RPMI8226 (cell line): ENCODE measurements at places on chromosomes 6 and 20.
A peak's percentile ranks its signal among the peaks of the same experiment; 100 is the strongest.

DNA sequence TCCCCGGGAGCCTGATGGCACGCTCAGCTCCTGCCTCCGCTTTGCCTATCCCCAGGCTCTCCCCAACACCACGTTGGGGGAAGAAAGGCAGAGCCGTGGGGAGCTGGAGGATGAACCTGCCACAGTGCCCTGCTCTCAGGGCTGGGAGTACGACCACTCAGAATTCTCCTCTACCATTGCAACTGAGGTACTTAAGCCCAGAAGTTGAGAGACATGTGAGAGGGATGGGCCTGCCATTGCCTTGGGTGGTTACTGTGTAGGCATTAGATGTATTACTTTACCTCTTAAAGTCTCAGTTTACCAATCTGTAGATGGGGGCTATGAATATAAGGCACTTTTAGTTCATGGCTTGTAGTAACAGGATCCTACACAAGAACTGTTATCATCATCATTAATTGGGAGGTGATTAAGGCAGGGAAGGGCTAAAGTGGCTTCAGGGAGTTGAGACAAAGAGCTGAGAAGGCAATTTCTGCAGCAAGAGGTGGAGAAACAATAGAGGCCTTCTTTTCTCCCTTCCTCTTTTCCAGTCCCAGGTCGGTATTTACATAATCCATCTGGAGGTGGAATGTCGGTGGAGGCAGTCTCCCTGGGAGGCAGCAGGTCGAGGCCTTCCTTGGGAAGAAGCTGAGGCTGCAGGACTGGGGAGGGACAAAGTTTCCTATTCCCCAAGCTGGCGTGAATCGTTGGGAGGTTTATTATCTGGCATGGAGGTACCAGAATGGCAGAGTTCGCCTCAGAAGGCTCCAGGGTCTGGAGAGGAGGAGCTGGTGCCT, 691 bp downstream of the SLC22A7 start:
- no peak for DNase-seq

- DNase-seq = no peak
These were observed 166.1 kb upstream of the PRDM1 start for GRCh38 chr6:105920071-105920470.

DNA sequence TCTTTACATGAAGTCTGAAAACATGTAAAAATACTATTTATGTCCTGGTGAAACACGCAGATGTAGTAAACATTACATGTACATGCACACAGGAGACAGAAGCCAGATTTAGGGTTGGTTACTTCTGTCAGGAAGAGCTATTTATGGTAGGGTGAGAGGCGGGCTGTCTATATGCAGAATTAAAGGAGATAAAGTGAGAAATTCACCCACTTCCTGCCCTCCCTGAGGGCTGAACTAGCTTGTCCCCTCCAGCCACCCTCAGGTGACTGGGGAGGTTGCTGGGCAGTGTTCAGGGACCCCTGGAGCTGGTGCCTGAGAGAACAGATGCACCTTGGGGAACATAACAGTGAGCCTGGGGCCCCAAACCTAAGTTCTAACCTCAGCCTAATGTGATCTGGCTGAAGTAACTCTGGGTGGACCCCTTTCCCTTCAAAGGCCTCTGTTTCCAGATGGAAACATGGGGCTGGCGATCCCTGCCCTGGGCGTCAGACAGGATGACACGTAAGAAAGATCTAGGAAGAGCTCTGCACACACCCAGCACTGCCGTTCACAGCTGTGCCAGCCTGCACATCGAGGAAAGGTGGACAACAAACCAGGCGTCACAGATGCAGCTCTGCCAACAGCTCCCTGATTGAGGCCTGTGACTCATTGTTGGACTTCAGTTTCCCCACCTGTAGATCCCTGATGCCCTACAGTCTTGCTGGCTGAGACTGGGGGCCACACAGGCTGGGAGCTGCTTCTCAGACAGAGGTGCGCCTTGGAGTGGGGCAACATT, 1.3 kb downstream of the PI16 start:
- no peak for DNase-seq

GRCh38 chr6:170100046-170100445, 190.8 kb downstream of the DLL1 start:
- DNase-seq = no peak

DNA sequence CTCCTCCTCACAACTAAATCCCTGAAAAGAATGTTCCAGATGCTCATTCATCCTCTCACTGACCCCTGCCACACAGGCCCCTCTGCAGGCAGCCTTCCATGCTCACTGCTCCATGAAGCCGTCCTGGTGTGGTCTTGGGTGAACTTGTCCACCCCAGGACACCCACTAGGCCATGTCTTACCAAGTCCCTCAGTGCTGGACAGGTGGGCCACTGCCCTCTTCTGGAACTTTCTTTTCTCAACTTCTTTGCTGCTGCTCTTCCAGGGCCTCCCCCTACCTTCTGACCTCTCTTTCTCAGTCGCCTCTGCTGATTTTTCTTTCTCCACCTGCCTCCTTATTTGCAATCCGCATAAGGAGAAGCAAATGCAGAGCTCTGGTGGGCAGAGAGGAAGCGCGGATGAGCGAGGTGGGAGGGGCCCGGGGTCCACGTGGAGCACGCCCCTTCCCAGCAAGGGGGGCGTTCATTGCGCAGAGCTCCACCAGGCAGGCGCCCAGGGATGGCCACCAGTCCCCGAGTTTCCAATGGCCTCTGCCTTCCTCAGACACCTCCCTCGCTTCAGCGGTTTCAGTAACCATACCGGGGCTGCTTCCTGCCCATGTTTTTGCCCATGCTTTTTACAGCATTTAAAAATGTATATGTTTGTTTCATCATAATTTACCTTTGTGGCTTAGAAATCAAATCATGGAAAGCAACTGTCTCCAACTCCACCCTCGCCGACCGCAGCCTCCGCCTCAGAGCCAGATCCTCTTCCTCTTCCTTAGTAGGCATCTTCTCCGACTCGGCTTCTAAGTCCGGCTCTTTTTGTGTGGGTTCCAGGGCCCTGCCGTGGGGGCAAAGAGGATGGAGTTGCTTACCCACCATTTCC, 129.6 kb downstream of the ZDHHC14 start:
- no peak for DNase-seq

GRCh38 chr6:2187826-2188225, 57.6 kb downstream of the GMDS start:
- DNase-seq = no peak

GRCh38 chr6:23097566-23097965, 528.2 kb downstream of the HDGFL1 start:
- DNase-seq = no peak

DNA sequence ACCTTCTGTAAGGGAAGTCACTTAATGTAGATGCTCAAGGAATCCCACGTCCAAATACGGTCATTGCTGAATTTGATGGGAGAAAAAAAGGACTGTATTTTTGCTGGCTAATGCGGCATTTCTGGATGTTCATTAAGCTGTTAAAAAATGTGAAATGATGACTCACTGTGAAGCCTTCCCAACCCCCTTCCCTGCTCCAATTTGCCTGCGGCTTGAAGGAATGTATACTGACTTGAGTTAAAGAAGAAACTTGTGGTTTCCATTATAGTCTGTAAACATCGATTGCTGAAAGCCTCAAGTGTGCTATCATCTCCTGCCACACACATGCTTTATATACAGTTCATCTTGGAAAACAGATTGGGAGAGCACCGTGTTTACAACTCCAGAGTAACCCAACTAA, 249.1 kb upstream of the JAG1 start:
- DNase-seq = peak; percentile 7

- no peak for DNase-seq
These were observed 116.8 kb upstream of the SUPT3H start for GRCh38 chr6:45494416-45495135.

- peak; percentile 24 for DNase-seq
These were observed 35.6 kb downstream of the ADGRF4 start for GRCh38 chr6:47733879-47734558.

GRCh38 chr6:50716899-50717509, 3.7 kb downstream of the TFAP2D start:
- no peak for DNase-seq

- no peak for DNase-seq
These were observed 16.9 kb downstream of the LAMA5 start for GRCh38 chr20:62350098-62350628.

DNA sequence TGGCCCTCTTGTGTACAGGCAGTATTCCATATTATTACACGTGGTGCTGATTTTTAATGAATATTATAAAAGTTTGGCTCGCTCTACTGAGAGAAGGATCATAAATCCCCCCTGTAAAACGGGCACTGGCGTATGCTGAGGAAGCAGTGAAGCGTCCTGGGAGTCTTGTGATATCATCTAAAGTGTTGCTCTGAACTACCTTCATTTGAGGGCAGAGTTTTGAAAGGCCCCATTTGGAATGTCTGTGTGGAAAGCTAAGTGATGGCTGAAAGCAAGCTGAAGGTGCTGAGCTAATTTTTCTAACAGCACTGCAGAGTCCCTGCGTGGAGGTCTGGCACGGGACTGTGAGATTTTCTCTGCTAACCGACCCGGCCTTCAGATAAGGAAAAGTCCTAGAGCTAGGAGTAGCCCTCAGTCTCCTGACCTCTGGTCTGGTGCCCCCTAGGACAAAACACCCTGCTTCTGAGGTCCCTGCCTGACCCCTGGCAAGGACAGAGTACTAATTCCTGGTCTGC, 1.3 kb upstream of the BACH2 start:
- no peak for DNase-seq

GRCh38 chr20:43514648-43514999, 7.1 kb downstream of the L3MBTL1 start:
- DNase-seq = no peak

DNA sequence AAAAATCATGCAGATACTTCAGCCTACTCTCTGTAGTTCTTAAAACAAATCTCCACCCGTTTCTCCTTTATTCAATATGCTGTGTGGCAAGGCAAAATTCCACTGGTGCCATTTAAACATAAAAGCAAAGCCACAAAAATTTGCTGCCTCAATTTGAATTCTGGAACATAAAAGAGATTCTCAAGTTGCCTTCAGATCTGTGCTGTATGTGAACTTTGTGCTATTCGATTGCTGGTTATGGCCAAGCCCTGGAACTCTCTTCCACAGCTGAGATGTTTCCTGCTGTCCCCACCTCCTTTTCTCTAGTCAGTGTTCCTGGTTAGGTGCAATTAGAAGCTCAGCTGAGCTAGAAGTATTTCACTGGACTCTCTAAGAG, 395.3 kb upstream of the BTBD3 start:
- DNase-seq = no peak

DNA sequence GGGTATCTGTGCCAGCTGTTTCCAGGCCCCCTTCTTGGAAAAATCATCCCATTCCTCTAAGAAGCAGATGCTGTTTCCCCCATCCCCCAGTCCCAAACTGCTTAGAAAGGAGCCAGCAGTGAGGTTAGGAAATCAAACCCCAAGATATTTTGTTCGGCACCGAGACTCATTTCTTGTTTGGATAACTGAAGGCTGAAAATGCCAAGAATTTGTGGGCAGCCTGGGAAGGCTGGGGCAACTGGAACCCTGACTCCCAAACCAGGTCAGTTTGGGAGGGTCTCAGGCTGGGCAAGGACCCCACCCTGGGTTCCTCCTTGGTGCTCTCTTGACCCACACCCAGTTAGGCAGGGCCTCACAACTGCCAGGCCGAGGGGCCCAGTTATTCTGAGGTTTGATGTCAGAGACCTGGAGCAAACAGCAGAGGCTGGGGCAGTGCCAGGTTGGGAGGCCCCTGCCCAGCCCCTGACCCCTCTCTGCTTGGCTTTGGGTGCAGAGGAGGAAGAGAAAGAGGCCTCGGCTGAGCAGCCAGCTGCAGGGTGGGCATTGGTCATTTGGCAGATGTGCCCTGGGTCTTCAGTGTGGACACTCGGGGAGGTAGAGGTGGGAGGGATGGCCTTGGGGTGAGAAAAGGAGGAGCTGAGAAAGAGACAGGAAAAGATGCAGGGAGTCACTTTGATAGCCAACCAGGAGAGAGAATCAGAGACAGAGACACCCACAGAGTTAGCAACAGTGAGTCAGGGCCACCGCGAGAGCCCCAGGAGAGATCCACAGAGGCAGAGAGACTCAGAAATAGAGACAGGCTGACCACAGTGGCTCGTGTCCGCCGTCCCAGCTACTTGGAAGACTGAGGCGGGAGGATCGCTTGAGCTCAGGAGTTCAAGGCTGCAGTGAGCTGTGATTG, 5.0 kb downstream of the ANGPT4 start:
- no peak for DNase-seq

DNA sequence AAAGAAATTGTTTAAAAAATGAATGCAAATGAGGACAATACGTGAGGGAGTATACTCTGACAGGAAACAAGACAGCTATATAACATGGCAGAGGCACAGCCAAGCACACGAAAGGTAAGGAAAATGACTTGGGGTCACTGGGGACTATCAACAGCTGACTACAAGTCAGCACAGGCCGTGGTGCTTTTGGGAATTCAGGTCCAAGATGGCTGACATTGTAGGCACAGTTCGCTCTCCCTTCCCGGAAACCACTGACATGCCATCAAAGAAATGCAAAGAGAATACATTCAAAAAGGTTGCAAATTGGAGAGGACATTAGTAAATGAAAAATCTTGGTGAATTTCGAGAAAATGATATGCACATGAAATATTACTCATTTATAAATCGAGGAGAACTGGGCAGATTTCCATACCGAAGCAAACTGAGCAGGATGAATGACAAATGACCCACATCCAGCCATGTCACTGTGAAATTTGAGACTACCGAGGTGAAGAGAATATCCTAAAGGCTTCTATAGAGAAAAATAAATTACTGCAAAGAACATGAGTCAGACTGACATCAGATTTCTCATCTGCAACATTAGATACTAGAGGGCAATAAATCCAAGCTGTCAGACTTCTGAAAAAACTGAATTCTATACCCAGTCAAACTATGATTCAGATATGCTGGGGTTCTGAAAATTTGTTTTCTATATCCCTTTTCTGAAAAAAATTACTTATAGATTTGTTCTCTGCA, 391.1 kb downstream of the BTBD9 start:
- no peak for DNase-seq

GRCh38 chr6:151493804-151494234, at the start of gene CCDC170:
CCDC170 (plus strand) TSS chr6:151494017; CDS start chr6:151494129, 112 bp downstream.
- DNase-seq = no peak
